HFF-Myc (cell line): ENCODE measurements at places on chromosomes 1 and 21.
A peak's percentile ranks its signal among the peaks of the same experiment; 100 is the strongest.

GRCh38 chr1:231401478-231401877 is 20.6 kb downstream of the EGLN1 start:
- no peak for DNase-seq

DNA sequence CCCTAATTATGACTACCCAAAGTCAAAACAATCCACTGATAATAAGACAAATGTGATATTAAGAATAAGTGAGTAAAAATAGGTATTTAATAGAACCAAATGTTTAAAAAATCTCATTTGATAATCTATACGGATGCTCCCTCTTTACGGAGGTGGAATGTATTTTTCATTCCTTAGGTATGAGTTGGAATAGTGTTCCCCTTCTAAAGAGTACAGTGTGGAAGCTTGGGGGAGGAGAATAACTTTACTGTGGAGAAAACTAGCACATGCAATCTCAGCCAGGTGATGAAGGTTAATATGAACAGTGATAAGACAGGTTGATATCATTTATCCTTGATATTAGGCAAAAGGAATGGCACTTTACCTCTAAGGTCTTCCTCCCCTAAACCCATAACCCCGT is 74.6 kb downstream of the GPR88 start:
- DNase-seq: no peak

GRCh38 chr1:2933431-2934155 is 87.7 kb upstream of the ACTRT2 start:
- DNase-seq: no peak

DNA sequence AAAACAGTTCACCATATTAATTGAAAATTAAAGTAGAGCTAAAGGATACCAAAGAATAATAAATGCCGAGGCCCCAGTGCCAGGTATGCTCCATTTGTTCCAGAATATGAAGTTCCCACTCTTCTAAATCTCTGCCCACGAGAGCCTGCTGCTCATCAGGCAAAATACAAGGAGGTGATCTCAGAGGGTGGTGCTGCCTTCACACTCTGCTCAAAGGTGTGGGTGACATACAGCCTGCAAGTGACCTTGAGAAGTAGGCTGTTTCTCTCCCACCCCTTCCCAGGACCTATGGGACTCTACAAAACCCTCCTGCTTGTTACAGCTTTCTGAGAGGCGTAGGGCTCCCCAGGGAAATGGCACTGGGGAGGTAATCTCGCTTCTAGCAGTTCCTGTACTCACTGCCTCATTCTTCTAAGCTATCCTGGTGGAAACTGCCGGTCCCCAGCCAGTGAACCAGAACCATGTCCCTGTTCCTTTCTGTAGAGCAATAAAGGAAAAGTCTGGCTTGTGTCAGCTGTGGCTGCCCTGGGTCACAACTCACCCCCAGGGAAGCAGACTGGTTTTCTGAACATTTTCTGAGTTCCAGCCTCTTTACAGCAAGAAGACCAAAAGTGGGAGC is 26.9 kb upstream of the DPT start:
- DNase-seq: no peak

DNA sequence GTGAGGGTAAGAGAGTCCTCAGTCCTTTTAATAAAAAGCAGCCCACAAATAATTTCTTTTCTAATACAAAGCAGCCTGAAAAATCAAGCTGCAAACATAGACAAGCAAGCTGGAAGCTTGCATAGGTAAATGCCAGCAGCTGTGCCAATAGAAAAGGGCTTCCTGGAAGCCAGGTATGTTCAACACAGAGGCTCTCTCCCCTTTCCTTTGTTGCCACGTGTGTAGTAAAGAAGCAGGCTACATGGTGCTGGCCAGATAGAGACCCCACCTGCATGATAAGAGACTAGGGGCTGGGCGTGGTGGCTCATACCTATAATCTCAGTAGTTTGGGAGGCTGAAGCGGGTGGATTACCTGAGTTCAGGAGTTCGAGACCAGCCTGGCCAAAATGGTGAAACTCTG is 50.1 kb upstream of the ERRFI1 start:
- DNase-seq: no peak

DNA sequence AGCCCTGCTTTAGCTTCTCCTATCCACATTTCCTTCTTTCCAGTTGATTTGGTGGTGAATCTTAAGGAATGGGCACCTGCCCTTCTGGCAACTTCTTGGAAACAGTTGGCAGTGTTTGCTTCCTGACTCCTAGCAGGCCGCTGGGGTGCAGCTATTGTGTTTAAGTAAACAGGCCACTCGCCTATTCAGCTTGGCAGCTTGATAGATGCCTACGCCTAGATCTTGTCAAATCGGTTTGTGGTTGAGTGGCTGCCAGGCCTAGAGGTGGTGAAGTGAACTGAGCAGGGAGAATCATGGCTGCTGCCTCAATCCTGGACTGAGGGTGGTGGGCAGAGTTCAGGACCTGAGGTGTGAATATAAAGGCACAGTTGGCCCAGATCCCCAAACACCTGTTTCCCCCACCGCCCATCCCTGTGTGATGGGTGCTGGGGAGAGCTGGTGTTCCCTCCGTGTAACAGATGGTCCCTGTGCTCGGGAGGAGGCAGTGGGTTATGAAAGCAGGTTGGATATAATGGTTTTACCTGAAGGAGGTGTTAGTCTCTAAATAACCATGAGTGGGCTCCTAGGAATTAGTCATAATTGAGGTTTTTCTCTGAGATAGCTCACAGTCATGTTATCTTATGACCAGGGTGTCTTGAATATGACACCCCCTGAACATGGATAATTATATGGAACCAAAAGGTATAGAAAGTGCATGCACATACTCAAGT is 940 bp upstream of the PLA2G2C start:
- DNase-seq: no peak

DNA sequence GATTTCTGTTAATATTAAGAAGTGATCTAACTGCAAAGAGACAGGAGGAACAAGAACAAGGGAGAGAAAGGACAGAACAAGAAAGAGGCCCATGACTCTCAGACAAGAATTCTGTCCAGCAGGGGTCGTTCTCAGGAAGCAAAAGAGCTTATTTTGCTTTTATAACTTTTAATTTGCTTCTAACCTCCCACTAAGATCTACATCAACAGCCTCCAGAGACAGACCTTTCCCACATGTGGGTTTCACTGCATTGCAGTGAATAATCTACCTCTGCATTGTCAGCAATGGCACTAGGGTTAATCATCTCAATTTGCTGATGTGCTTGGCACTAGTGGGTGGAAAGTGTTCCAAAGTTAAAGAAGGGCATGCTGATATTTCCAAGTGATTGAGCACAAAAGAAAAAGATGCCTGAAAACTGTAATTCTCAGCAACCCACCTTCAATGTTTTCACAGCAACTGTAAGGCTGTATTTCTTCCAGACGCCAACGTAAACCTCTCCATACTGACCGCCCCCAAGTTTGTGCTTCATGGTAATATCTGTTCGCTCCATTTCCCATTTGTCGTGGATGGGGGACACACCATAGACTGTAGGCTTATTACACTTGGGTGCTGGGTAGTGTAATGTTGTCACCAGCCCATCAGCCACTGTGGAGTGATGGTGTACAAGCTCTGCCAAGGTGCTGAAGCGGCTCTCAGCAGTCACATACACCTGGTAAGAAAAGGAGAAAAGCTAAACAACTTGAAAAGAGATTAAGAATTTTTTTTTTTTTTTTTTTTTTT is 39.5 kb downstream of the TOR3A start:
- peak; percentile 65 for DNase-seq

GRCh38 chr1:168939947-168940223 is 166.6 kb upstream of the ATP1B1 start:
- no peak for DNase-seq

DNA sequence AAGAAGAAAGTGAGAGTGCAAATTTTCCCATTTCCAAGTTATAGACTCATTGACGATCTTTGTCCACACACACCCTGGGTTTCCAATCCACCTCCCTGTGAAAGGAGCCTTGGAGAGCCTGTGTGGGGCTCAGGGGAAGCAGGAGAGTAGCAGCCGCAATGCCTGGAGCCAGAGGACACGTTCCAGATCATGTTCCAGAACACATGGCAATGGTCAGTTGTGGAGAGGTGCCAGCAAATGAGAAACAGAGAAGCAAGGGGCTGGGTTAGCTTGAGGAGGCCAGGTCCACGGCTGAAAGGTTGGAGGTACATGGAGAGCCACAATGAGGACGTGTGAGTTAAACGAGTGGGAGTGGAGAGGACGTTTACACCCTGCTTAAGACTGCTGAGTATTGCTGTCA is 33.0 kb upstream of the SIPA1L2 start:
- DNase-seq: no peak

GRCh38 chr1:225735252-225736149 is 42.1 kb upstream of the SRP9 start:
- DNase-seq: peak; percentile 43

GRCh38 chr1:182614796-182615454 is 10.7 kb upstream of the RGS16 start:
- peak; percentile 82 for DNase-seq

DNA sequence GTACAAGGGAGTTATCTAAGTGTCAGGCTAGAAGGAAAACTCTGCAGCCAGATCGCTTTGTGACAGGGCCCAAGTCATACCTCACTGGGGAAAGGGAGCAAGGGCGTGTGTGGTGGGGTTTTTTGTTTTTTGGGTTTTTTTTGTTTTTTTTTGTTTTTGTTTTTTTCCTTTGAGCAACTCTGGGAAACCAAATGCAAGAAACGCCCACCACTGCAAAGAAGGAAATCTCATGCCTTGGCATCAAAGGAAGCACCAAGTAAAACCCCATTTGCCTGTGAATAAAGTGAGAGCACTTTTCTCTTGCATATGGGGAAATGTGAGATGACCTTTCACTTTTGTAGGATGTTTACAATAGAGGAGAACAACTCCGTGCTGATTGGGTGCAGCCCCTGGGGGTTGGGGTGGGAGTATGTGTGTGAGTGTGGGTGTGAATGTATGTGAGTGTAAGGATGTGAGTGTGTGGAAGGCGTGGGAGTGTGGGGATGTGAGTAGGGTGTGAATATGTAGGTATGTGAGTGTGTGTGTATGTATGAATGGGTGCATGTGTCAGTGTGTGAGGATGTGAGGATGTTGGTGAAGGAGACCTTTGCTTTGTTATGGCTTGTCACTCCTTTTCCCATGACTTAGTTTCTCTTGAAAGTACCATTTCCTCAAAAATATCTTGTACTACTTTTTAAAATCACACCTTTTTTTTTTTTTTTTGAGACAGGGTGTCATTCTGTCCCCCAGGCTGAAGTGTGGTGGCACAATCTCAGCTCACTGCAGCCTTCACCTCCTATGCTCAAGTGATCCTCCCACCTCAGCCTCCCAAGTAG is 34.6 kb downstream of the IL12RB2 start:
- DNase-seq: no peak

GRCh38 chr1:182754543-182755314 is 34.8 kb upstream of the NPL start:
- DNase-seq: no peak

DNA sequence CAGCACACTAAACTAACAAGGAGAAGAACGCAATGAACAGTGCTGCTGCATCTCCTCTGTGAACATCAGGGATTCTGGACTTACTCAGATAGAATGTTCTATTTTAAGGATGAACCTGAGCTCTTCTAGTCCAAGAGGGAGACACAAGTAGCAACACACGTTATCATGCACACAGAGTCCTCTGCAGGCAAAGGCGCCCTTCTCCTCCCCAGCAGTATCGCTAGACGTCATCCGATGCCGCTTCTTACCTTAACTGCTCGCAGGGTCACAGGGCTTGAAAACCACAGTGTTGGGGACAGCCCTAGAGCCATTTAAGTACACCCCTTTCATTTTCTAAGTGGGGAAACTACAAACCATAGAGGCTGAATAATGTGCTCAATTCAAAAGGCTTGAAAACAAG is 74.5 kb downstream of the HIVEP3 start:
- DNase-seq: no peak

DNA sequence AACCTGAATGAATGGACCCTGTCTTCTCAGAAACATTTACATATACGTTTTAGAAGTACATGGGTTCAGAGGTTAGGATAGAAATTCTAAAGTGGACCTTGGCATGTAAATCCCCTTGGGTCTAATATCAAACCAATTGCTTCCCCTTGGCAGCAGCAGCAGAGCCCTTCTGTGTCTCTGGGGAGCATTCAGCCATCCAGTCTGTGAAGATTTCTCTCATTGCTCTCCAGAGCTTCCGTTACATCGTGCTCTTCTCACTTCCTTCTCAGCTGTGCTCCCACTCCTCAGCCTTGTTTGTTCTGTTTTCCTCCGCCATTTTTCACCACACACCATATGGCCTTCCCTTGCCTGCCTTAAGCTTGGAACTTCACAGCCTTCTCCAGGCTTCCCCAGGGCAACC is 61.5 kb upstream of the ATP1B1 start:
- no peak for DNase-seq

DNA sequence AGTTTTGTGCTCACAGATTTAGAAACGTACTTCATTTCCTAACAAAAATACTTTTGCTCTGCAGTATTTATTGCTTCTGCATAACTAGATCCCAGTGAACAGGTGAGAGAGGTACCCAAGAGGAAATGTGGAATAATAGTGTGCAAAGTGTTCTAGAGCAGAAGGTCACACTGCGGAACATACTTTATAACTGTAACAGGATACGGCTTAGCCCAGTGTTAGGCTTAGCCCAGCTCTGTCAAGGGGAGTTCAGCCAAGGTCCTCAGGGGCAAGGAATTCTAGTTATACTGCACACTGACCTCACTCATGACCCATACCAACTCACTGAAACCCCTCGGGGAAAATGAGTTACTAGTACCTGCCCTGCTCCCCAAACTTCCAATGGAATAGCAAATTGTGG is 55.3 kb downstream of the PTPN14 start:
- no peak for DNase-seq

DNA sequence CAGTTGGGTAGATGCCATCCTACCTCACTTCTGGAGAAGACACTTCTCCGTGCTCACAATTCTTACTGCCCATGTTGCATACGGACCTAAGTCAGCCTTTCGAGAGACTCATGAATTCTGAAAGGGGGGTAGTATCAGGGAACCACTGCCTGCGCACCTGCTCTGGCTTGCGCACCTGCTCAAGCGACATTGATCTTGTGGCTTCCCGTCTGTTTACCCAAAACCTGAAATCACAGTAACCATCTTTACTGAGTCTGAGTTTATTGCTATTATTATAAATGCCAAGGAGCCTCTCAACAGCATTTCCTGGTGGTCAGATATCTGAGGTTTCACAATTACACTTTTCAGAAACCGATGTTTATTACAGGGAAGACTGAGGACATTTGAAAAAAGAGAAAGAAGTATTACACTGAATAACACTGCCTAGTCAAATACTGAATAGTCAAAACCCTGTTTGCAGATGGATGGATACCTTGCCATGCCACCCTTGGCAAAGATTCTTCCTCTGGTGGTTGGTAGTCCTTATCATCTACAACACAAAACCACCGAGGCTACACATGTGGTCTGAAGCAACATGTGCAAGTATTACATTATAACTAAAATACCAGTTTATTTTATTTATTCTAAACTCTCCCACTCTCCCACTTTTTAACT is 208.7 kb downstream of the SIPA1L2 start:
- no peak for DNase-seq

- DNase-seq: no peak
These were observed 30.4 kb downstream of the WNT9A start for GRCh38 chr1:227917081-227917950.

GRCh38 chr1:90210633-90211491 is 216.0 kb downstream of the ZNF326 start:
- DNase-seq: no peak

- DNase-seq: no peak
These were observed 7.5 kb upstream of the YBX1 start for GRCh38 chr1:42674682-42675081.
